Right kidney (tissue), 9 donors: ENCODE measurements at places on chromosomes 1 and 21.

DNA sequence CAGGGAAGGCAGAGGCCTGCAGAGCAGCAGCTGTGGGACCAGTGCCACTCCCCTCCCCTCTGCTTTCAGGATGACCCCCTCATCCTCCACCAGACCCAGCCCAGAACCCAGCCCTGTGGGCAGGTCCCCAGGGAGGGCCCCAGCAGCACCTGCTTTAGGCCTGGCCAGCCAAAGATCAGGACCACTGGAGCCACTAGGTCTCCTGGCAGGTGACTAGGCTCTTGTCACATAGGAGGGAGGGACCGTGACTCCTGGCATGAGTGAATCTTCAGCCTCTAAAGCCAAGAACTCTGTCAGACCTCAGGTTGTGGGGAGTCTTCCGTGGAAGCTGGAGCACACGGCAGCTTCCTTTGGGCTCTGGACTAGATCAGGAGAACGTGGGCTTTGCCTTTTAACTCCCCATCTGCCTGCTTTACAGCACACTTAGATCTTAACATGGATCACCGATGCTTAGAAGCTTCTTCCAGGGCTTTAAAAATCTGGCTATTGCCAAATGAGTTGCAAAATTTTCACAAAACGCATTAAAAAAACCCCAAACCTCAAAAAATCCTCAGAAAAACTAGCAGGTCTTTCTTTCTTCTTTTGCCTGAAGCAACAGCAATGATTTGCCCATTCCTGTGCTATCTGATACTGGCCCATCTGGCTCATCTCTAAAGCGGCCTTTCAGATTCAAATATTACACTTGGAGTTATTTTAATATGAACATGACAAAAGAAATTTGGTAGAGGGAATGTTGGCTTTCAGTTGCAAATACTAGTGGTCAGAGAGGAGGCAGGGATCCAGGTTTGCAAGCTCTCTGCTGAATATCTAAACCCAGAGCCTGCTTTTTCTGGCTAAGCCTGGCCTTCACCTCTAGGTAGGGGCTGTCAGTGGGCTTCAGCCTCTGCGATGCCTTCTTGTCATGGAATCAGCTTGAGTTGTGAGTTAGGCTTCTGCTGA lies 235.2 kb downstream of the SDCCAG8 start:
- no peak for DNase-seq

GRCh38 chr1:60535713-60536112 lies 462.1 kb upstream of the C1orf87 start:
- no peak for DNase-seq

DNA sequence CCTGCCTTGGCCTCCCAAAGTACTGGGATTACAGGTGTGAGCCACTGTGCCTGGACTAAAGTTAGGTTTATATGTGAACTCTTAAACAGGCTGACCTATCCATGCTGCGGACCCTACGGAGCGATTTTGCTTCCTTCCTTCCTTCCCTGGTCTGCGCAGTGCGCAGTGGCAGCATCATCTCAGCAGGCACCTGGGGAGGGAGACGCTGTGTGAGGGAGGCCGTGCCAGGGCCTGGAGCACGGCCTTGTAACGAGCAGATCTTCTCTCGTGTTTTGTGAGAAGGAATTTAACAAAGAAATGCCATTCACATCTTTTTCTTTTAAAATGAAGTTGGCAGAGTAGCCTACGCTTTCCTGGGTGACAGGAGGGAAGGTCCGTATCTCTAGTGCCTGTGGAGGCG lies 45.8 kb downstream of the PKNOX1 start:
- no peak for DNase-seq

GRCh38 chr1:171642197-171642596 lies 10.3 kb downstream of the MYOC start:
- DNase-seq: no peak

GRCh38 chr1:19676438-19676922 lies 11.8 kb downstream of the HTR6 start:
- DNase-seq: no peak

GRCh38 chr1:47506053-47506452 lies 68.2 kb downstream of the FOXD2 start:
- DNase-seq: no peak

GRCh38 chr1:92259350-92259749 lies 39.4 kb downstream of the GLMN start:
- DNase-seq: no peak
